ENCODE measurements at places on chromosomes 11 and 22.
A peak's percentile ranks its signal among the peaks of the same experiment; 100 is the strongest.

DNA sequence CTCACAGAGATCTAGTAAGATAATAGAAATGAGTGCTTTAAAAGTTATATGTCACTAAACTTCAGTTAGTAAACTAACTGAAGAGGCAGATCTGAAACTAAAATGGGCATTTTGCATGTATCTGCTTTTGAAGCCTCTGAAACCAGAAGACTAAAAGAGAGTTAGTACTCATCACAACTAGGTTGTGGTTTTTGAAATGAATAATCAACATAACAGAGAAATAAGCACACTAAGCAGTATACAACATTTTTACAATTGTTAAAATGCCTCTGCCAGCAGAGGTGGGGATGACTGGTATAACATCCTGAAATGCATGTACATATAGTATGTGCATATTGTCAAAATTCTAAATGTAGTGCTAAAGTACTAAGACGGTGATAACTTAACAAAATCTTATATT, 564.5 kb downstream of the DLG2 start:
- no peak for DNase-seq

GRCh38 chr22:28009272-28009827, 90.3 kb upstream of the PITPNB start:
- peak; percentile 87 for DNase-seq

GRCh38 chr22:44541671-44542319, 43.8 kb upstream of the RTL6 start:
- no peak for DNase-seq

DNA sequence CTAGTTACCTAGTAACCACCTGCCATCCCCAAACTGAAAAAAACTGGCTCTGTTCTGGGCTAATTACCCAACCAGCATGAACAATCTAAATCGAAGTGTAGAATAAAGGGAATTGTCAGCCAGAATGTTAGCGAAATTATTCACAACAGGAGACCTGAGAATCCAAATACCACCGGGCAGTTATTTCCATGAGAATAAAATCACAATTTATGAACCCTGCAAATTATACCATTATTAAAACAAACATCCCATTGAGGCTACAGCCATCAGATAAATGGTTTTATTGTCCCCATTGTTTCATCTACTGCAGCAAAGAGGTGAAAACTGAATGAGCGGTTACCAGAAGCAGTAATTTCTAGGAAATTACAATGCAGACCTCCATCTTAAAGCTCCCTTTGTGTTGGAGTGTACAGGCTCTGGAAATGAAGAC, 21.7 kb downstream of the FAM168A start:
- DNase-seq = no peak

DNA sequence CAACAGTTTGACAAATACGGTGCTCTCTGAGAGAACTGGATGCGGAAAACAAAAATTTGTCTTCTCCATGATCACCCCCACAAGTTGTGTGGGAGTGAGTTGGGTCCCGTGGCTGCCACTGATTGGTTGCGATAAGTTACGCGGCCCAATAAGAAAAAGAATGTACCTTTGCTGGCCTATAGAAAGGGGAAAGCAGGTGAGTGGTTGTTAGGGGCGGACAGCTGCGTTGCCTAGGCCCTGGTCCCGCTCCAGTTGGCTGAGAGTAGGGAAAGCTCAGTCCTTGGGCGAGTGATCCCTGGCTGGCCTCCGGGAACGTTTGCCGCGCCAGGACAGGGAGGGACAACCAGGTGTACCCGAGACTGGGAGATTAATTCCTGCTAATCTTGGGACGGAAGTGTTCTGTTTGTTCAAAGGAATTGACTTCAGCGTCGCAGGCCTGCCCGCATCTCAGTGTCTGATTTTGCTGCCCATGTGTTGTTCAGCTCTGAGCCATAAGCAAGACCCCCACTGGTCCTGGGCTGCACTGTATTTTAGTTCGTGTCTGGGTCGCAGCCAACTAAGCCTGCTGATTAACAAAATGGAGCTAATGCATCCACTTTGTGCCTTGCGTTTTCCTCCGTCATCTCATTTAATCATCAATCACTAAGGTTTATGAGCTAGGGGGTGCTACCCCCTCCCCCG, 773 bp upstream of the SYVN1 start:
- peak; percentile 90 for DNase-seq

GRCh38 chr11:112525844-112526590, 265.4 kb upstream of the PLET1 start:
- DNase-seq = no peak

GRCh38 chr11:128361451-128362020, 225.8 kb downstream of the ETS1 start:
- DNase-seq = no peak

DNA sequence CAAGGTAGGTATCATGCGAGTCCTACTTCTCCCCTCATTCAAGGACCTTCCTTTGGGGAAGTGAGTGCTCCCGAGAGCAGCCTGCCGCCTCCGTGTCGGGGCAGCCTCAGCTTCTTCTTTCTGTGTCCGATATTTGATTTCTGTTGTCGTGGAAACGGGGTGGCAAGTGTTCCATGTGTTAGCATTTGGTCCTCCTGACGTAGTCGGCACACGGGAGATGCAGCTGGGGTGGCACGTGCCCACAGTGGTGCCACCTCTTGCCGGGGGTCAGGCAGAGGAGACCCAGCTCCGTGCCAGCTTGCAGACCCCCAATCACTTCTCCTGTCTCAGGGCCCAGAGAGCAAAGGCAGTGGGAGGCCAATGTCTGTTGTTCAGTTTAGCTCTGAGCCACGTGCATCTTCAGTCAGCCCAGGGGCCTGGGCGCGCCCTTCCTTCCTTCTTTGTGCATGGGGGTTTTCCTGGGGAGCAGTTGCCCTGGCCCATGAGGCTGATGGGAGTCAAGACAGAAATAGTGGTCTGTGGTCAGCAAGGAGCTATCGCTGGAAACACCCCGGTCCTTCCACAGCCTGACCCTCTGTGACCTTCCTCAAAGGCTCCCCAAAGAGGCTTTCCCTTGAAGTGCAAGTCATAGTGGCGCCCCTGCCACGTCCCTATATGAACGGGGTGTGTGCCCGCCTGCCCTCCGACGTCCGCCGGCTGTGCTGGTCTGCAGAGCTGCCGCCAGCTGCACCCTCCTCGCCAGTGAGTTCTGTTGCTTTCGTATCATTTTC, 44.5 kb downstream of the PARVB start:
- DNase-seq = peak; percentile 76

DNA sequence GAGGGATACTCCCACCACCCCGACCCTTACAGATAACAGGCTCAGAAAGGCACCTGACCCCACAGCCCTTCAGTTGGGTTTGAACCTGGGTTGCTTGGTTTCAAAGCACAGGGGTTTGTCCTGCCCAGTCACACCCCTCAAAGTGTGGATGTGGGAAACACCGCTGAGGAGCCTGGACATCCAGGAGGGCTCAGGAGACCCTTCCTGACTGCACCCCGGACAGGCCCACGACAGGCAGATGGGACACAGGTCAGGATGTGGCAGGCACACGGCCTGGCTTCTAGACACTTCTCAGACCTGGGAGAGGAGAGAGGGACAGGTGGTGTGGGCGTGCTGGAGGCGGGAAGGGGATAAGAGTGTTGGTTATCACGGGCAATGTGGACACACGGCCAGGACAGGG, 932.3 kb downstream of the BRD1 start:
- DNase-seq = no peak

DNA sequence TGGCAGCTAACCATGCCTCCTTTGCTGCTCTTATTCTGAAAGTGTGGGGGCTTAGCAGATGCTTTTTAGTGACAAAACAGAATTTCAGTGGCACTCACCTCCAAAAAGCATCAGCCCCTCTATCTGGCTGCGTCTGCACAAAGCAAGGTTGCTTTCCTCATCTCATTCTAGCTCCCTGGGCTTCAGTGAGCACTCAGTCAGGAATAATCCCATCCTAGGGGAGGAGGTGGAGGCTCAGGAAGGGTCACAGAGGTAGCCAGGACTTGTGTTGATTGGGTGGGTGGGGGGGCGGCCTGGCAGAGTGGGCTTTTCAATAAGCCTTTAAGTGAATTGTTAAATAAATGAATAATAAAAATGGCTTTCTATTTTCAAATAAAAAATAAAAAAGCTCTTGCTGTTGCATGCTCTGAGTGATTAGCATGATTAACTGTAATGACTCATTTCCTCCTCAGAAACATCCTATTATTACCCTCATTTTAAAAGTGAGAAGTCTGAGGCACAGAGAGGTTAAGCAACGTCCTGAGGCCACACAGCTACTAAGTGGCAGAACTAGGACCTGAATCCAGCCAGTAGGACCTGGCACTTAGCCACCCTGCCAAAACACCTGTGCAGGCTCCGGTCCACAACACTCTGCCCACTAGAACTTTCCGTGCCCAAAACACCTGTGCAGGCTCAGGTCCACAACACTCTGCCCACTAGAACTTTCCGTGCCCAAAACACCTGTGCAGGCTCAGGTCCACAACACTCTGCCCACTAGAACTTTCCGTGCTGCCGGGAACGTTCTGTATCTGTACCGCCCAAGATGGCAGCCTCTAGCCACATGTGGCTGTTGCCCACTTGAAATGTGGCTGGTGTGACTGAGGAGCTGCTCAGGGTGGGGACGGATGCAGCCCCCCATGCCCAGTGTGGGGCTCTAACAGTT, 5.5 kb downstream of the B3GAT1 start:
- no peak for DNase-seq

DNA sequence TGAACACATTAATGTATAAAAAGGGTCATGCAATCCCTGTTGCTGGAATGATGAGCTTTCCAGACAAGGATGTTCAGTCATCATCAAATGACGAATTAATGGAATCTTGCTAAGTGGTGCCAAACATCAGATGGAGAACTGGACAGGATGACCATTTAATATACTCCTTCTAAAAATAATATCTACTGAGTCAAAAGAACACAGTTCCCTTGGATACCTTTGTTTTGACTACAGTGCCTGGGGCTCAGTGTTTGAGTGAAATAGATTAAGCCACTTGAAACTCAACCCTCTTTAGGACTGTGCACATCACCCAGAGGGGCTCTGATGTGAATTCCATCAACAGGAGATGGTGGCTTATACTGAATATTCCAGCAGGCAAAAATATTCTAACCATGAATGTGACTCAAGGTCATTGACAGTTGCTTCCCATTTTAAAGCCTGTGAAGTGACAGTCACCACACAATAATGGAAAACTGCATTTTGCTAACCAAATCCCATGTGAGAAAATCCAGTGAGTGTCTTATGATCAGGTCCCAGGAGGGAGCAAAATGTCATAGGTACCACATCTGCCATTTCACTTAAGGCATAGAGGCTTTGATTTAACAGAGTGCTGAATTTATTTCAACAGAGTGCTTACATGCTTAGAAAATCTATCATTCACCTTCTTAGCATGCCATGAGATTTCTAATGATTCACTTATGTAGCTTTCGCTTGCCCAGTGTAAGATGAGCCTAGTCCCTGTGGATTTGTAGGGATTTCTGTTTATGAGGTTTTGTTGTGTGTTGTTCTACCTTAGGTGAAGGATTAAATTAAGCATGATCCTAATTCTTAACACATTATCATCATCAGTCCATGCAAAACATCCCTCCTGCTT, 41.3 kb upstream of the SLN start:
- DNase-seq = no peak

DNA sequence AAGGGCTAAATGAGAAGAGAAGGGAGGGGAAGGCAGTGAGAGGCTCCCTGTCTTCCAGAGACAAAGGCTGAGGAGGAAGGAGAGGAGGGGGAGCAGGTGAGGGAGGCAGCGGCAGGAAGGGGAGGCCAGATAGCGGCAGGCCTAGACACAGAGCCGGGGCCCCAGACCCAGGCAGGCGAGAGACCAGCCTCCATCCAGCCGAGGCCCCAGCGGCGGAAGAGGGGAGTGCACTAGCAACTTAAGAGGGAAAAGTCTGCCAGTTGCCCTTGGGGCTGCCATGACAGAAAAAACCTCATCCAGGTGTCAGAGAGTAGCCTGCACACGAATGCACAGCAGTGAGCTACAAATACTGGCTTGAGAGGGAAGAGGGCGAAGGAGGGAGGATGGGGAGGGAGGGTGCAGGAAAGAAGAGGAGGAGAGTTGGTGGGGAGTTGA, 46.7 kb downstream of the IGLL1 start:
- no peak for DNase-seq

DNA sequence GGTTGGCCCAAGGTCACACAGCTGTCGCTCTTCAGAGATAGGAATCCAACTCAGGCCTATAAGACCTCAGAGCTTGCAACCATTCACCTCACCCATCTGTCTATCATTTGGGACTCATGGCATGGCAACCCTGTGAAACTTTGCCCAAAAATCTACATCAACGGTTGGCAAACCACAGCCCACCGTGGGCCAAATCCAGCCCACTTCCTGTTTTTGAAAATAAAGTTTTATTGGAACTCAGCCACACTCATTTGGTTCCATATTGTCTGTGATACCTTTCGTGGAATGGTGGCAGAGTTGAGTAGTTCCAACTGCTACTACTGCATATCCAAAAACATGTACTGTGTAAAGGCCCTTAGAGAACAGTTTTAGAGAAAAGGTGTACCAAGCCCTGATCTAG, 307.8 kb downstream of the MN1 start:
- no peak for DNase-seq

DNA sequence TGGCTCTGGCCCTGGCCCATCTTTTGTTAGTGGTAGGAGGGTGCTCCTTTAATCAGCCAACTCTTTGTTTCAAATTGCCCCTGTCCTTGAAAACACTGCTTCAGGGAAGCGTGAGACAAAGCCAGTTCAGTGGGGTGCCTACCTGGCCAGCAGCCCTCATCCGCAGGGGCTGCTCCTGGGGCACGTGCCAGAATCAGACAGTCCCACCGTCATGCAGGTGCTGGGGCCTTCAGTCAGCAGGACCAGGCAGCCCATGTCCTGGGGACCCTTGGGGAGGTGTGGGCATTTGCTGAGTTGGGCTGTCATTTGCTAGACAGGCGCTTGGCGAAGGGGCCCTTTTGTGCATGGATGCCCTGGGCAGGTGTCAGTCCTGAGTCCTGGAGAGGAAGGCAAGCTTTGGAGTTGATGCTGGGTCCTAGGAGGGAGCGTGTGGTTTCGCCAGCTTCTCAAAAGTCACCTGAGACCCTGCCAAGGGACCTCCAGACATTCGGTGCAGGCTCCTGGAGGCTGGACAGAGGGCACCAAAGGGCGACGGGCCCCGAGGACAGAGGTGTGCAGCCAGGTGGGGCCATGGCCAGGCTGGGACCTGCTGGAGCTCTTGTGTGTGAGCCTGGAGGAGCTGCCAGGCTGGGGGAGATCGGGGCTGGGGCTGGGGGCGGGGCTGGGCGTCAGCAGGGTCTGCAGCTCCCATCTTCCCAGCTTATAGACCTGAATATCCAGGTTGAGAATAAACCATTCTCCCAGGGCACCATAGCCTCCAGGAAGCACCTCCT, 15.0 kb upstream of the RTN4R start:
- no peak for DNase-seq

- DNase-seq = no peak
Measured at GRCh38 chr11:96107143-96107824, 183.4 kb upstream of the MTMR2 start.

GRCh38 chr11:536841-537621, at the start of gene LRRC56:
LRRC56 (plus strand) TSS chr11:537527; CDS start chr11:540685, 3,158 bp downstream.
- DNase-seq = peak; percentile 82

GRCh38 chr11:61507962-61508861, at the start of gene LRRC10B:
LRRC10B (plus strand) TSS chr11:61508749; CDS start chr11:61508999, 250 bp downstream.
- DNase-seq = peak; percentile 66
